ENCODE measurements at places on chromosomes 4 and X.

DNA sequence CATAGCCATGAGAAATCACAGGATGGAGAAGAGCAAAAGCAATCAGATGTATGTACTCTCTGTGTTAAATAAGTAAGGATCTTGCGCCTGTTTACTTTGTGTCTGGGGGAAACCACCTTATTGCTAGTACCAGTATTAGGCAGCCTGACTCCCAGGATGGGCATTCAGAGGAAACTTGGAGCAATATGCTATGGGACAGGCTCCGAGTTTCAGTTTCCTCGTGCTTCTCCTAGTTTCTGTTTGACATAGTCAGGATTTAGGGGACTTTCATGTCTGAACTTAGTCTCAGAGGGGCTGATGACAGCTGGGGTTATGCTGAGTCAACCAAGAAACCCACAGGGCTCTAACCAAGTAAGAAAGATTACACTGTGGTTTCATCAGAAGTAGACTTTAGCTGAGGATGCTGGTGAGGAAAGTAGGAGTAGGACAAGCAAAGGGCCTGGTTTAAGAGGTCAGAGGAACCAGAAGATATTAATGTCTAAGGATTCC is 13.5 kb downstream of the NSUN7 start:
- DNase-seq = peak; percentile 70

- no peak for DNase-seq
Observed at GRCh38 chr4:95547715-95548471, 880 bp downstream of the UNC5C start.

- DNase-seq = no peak
Observed at GRCh38 chr4:69957209-69957608, 8.3 kb downstream of the CSN2 start.

- DNase-seq = no peak
Observed at GRCh38 chr4:86831262-86832130, 17.7 kb downstream of the SLC10A6 start.

GRCh38 chr4:22850630-22851029 is 157.9 kb downstream of the GBA3 start:
- DNase-seq = no peak

- DNase-seq = no peak
Observed at GRCh38 chr4:12118651-12119213, 690.0 kb upstream of the HS3ST1 start.

DNA sequence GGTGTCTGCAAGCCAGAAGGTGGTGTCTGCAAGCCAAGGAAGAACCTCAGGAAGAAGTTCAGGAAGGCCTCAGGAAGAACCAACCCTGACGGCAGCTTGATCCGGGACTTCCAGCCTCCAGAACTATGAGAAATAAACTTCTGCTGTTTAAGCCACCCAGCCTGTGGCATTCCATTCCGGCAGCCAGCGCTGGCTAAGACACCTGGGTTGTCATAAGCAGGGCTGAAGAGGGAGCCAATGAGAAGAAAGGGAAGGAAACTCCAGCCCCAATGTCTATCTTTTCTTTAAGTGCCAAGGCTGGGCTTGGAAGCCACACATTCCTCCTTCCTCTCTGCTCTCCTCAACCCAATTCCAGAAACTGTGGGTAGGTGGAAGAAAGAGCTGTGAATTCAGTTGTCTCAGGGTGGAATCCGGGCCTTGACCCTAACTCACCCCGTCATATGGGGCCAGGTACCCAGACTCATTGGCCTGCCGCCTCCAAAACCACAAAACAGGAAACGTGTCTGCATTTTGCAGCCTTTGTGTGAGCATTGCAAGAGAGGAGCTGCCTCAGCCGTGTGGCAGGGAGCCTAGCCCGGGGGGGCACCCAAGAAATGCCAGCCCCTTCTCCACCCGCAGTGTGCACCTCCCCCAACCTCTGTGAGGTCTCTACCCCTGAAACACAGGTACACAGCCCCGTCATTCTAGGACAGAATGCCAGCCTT is 26.8 kb downstream of the CRMP1 start:
- DNase-seq = peak; percentile 50

DNA sequence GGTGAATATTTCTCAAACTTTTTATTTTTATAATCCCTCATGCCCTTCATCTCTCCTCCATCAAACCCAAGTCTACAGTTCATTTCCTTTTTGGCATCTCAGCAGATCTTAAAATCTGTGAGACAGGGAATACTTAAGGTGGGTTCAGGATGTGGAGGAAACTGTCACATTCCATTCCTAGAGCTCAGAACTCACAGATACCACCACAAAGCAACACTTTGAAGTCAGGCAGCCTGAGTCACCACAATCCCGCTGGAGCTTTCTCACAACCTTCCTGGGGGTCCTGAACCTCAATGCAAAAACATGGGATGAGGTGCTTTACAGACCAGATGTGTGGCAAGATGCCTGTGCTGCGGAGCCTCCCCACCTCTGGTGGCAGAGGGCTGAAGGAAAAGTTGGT is 63.2 kb downstream of the HHIP start:
- DNase-seq = no peak

- DNase-seq = no peak
Observed at GRCh38 chr4:25146076-25146475, 14.2 kb downstream of the SEPSECS start.

- DNase-seq = no peak
Observed at GRCh38 chr4:185820146-185821028, 8.4 kb upstream of the SORBS2 start.

- DNase-seq = no peak
Observed at GRCh38 chr4:86452924-86453531, 93.2 kb upstream of the MAPK10 start.

GRCh38 chrX:41789374-41789773 is 65.4 kb downstream of the GPR82 start:
- DNase-seq = no peak
